ENCODE measurements at places on chromosomes 1 and 21. TPM values are rescaled to one million over a fixed set of nuclear protein-coding genes. Genes with fewer than 3 reads are reported as not detected.

GRCh38 chr1:6599141-6599975, 3.3 kb downstream of the KLHL21 start:
- DNase-seq, result no peak

DNA sequence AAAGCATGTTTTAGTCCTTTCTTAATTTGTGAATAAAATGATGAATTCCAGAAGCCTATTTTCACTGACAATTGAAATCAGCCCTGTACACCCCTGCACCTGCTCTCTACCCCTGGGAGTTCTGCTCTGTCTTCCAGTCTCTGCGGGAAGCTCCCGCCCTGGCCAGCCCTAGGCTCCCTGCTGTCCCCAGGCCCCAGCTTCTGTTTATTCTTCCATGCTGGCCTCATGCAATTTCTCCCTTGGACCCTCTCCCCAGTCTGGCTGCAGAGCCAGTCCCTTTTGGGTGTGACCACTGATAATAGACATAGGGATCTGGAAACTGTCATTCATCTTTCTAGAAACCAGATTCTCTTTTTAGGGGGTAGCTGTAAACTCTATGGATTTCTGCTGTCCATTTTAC, 258.6 kb downstream of the GRIK3 start:
- DNase-seq, result no peak

GRCh38 chr1:156920233-156921052, at the start of gene LRRC71:
LRRC71 (plus strand) TSS chr1:156920632; CDS start chr1:156920804, 172 bp downstream.
- DNase-seq, result peak; percentile 21

DNA sequence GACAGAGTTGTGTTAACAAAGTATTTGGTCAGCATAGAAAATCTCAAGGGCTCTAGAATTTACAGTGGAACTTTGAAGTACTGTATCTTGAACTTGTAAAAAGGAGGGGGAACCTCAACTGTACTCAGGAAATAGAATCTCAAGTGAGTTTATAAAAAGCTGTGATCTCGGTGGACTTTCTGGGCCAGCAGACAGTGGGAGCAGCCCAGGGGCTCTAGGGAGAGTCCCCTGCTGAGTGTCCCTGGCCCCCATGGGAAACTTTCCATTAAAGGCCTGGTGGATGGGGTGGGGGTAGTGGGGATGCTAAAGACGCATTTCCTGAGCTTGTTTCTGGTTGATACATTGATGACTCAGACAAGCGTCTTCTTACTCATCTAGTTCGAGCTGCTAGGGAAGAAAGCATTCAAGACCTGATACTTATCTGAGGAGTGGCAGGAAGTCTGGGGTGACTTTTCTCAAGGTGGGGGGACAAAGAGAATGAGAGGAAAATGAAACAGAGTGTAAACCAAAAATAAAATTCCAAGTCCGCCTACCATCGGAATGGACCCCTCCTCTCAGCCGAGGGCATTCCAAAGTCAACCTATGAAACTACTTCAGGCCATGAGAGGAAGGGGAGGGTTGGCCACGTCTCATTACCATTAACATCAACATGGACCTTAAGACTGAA, 65.5 kb downstream of the NID1 start:
- DNase-seq, result peak; percentile 98

DNA sequence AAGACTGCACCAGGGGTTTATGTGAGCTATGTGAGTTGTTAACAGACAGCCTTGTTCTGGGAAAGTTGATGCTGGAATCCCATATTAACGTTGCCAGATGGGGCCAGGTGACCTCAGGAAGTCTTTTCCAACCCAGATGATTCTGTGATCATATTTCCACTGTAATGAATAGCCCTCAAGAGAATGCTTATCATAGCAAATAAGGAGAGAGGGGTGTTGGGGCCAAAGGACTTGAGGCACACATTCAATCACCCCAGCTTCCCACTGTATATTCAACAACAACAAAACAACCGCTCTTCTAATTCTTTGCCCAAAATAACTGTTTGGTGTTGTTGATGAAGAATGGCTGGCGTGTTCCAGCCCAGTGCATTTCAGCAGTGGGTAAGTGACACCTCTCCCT, 14.1 kb downstream of the ZNF697 start:
- no peak for DNase-seq

- DNase-seq, result no peak
Observed at GRCh38 chr1:99652881-99653281, 7.0 kb downstream of the PALMD start.

The MIS18A gene
- 33.7 TPM for total RNA-seq

The LAD1 gene
- not detected for total RNA-seq
